ENCODE measurements at places on chromosomes 5 and 9.

GRCh38 chr5:138950421-138951031, 75.4 kb upstream of the LRRTM2 start:
- no peak for DNase-seq

- DNase-seq: no peak
Measured at GRCh38 chr9:117153021-117153420, 261.8 kb downstream of the ASTN2 start.

DNA sequence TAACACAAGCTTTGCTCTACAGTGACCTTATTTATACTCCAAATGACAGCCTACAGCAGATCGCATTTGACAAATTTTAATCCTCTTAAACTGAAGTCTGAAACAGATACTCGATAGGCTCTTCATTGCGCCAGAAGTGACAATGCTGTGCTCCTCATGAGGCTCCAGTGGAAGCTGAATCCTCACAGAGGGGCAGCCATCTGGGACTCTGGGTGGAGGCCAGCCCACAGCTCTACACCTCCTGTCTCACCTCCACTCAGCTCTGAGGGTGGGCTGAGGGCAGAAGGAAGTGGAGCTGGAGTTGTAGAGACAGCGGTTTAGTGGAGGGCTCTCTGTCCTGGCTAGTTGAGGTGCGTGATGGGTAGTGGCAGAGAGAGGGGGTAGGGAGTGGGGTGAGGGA, 283.3 kb upstream of the ANKRD55 start:
- no peak for DNase-seq

DNA sequence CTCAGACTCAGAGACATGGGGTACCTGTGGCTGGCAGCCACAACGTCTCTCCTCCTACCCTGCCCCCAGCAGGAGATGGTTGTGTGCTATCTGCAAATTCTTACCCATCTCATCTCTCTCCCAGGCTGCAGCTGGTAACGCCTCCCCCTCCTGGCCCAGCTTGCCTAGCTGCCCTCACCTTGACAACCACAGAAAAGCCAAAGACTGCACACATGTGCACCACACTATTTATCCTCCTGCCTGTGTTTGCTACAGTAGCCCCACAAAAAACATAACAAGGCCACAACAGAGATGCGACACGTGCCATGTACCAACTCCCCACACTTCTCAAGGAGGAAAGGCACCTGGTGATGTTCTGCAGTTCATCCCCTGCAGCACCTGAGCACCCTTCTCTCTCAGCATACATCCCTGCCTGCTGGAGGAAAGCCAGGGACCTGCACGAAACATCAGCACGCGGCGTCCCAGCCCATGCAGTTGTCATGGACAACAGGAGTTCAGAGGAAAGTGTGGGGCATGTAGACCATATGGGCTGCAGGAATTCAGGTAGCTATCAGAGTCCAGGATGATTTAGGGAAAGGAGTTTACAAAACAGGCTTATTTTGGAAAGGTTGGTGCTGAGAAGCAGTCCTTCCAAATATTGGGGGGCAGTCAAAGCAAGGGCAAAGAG, 168.7 kb downstream of the C5orf15 start:
- DNase-seq: no peak

- DNase-seq: no peak
Measured at GRCh38 chr5:39270225-39270848, 51.0 kb upstream of the FYB1 start.

DNA sequence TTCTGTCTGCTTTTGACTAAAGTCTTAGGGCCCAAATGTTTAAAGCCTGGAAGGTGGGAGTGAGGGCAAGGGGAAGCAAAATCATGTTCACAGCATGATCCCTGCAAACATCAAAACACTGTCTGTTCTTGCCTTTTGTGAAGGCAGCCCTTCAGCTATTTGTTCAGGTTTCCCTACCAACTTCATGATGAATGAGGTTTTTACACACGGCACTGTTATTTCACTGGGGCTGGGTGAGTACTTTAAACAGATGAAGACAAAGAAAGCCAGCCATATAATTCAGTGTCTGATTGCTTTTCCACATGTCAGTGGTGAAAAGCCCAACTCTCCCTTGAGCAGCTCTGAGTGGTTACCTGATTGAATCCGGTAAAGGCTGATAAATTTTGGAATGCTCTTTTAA, 224.7 kb upstream of the GRAMD2B start:
- no peak for DNase-seq

DNA sequence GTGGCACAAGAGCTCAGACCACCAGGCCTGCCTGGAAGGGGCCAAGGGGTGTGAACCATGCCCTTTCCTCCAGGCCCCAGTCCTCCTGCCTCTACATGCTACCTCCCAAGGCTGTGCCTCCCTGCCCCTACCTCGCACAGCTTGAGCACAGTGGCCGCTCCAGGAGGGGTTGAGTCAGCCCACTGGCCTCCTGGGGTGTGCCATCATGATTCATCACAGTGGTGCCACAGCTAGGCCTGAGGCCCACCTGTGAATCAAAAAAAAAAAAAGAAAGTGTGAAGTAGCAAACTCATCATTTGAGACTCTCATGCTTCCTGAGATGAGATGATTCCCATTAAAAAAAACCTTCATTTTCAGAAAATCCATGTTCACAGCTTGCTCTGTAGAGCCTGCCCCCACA, 240.5 kb downstream of the HSPA4 start:
- DNase-seq: no peak

GRCh38 chr9:108297073-108297472, 558.7 kb downstream of the ACTL7B start:
- DNase-seq: no peak

DNA sequence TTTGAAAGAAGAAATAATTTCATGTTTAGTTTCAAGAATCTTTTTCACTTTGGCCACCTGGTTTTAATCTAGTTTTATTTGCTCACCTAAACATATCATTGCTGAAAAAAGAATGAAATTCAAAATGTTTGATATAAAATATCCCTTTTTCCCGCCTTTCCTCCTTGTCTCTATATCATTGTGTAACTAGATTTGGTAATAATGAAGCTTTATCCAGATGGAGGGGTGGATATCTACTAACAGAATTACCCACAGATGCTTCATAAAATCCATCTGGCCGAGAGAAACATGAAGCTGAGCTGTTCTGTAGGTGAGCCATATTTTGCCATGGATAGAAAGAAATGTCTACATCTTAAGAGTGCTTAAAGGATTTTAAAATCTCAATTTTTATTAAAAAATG, 214.7 kb downstream of the ICE1 start:
- DNase-seq: no peak

DNA sequence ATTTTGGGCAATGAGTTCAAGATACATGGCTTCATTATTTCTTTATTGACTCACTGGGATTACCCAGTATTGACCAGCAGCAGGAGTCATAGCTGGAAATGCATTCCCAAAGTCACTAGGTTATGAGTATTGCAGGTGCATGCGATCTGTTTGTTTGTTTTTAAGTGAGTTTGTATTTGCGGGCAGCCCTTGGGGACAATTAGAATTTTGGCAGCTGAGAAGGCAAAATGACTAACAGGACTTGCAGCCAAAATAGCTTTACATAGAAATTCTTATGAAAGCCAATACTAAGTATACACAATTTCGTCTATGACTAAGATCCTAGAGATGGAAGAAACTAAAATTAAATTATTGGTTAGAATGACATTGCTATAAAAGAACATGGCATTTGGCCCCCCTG, 18.1 kb upstream of the RGMB start:
- DNase-seq: no peak

GRCh38 chr5:111859533-111860270, 102.7 kb upstream of the NREP start:
- no peak for DNase-seq

DNA sequence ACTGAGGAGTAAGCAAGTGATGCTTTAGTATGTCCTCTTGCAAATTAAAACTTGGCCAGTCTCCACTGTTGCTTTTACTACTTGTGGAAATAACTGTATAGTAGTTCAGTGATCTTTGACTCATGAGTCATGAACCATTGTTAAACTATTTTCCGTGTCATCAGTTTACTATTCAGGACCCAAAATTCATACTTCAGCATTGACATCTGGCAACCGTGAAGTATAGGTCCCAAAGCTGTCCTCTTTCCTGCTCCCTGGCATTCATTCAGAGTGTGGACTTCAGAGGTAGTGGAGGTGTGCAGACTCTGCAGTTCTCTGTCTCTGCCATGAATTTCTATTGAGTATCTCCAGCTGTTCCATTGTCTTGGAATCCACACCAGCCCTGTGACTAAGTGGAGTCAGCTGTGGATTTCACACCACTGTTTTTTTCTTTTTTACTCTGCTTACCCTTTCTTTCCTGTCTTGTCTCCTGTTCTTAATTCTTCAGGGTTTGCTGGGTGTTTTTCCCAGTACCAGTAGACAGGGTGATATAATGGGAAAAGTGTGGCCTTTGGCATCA, 7.5 kb downstream of the TDRD7 start:
- no peak for DNase-seq

DNA sequence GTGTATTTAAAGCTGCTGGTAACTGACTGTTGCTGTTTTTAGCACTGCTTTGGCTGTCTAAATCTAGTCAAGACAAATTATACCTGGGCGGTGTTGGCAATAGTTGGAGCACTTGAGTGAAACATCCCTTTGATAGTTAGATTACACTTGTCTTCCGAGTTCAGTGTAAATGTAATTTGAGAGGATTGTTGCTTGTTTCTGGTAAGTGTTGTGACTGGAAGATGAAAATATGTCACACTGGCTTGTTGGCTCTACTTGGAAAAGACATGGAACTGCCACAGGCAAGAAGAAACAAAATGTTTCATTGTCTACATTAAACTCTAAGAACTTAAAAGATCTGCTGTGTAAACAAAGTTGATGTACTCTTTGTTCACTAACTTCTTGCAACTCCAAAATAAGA, 49.2 kb upstream of the PTPRD start:
- no peak for DNase-seq

GRCh38 chr5:4348919-4349318, 753.3 kb downstream of the IRX1 start:
- no peak for DNase-seq

DNA sequence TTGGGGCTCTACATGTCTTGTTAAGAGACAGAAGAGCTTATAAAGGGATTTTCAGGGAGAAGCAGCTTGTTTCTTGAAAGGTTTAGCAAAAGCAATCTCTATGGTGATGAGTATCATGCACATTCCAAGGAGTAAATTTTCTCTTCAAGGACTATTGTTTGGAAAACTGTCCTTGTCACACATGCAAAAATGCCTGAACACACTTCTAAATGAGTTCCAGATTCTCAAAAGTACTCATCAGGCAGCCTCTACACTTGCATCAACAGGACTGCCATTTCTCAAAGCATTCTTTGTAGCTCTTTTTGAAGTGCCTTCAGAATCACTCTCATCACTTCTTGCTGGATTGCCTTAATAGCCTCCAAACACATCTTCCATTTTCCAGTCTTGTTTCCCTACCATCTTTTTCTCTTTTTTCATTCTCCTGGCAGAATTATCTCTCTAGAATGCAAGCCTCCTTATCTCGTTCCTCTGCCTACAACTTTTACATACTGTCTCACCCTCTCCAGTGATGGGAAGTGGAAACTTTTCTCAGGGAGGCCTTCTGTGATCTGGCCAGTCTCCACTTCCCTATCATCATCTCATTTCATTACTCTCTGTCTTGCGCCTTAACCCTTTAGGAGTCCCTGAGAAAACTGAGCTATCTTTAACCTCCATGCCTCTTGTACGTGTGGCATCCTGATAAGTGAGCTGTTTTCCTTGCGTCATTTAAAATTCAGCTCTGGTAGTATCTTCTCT, 631.5 kb upstream of the TLE4 start:
- no peak for DNase-seq

All from activated CD8-positive, alpha-beta memory T cell treated with anti-CD3 and anti-CD28 coated beads for 1 hour (primary cell).